Naive thymus-derived CD4-positive, alpha-beta T cell (primary cell): ENCODE measurements at places on chromosomes 7 and 10. TPM values are rescaled to one million over a fixed set of nuclear protein-coding genes. Genes with fewer than 3 reads are reported as not detected.
A peak's percentile ranks its signal among the peaks of the same experiment; 100 is the strongest.

GRCh38 chr10:860519-860918 lies 71.0 kb downstream of the LARP4B start:
- H3K27ac ChIP-seq: no peak overlapping the region
- H3K36me3 ChIP-seq: peaks cover 53% of the 10 kb centered on the region
- no peaks in the 10 kb centered on the region for H3K4me1 ChIP-seq
- H3K27me3 ChIP-seq: no peaks in the 10 kb centered on the region

DNA sequence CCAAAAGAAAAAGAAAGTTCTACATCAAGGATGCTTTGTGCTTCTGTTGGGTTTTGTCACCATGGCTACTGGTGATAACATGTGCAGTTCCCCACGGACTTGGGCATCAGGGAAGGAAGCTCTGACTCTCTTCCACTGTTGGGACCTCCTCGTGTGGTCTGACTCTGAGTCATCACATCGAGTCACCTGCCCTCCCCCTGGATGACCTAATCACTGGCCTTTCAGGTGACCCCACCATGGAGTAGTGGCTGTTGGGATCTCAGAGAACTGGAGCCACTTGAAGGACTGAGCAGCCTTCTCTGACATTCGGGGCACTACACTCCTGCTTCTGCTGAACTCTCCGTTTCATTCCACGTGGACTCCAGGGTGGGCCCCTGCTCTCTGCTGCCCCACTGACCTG lies 60.8 kb upstream of the DOCK1 start:
- no peak overlapping the region for H3K27ac ChIP-seq
- no peaks in the 10 kb centered on the region for H3K4me1 ChIP-seq
- no peak for DNase-seq
- H3K4me3 ChIP-seq: no peak overlapping the region

DNA sequence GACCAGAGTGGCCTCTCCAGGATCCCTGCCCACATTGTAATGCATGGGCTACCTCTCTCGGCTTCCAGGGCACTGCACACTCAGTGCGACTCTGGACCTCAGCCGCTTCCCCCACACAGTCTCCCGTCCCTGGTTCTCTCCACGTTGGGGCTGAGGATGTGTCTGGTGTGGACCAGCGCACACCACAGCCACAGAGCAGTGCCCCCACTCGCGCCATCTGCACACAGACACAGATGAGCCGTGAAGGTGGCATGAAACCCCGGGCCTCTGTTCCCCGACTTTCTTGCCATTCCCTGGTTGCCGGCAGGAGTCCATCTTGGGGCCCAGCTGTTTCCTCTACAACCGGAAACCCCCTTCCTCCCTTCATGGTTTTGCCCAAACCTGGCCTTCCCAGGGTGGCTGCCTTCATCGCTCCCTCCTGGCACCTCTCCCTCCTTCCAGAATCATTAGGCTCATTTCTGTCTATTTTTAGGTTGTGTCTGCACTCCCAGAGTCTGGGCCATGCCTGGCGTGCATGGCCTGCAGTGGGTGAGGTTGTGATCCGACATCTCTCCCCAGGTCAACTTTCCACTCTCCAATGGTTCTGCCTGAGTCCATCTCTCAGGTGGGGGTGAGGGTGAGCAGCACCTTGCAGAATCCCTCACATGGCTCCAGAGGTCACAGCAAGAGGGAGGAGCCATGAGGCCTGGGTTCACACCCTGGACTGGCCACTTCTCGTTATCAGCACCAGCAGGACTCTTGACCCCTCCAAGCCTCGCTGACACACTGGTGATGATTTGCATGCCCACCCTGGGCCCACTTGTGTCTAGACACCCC lies 10.1 kb downstream of the RASGEF1A start:
- no peaks in the 10 kb centered on the region for H3K27me3 ChIP-seq
- peaks cover 26% of the 10 kb centered on the region for H3K4me1 ChIP-seq
- no peak for DNase-seq

DNA sequence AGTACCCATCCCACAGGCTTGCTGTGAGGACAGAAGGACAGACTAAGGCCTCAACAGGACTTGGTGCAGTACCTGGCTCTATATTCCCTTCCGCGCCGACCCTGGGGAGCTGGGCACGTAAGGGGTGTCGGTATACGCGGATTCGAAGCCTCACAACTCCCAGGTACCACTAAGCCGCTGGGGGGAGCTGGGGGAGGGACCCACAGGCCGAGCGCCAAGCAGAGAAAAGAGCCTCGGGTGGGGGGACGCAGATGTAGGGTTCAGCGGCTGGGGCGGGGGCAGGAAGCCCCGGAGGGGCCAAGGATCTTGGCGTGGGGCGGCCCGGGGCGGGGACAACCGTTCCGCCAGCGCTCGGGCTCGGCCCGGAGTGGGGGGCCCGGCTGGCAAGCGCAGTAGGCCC lies 126.4 kb upstream of the ZNF746 start:
- H3K4me3 ChIP-seq: peak overlapping the region; percentile 88
- peaks cover 19% of the 10 kb centered on the region for H3K4me1 ChIP-seq
- peak overlapping the region; percentile 80 for H3K27ac ChIP-seq
- peak; percentile 64 for DNase-seq
- peaks cover 23% of the 10 kb centered on the region for H3K36me3 ChIP-seq

DNA sequence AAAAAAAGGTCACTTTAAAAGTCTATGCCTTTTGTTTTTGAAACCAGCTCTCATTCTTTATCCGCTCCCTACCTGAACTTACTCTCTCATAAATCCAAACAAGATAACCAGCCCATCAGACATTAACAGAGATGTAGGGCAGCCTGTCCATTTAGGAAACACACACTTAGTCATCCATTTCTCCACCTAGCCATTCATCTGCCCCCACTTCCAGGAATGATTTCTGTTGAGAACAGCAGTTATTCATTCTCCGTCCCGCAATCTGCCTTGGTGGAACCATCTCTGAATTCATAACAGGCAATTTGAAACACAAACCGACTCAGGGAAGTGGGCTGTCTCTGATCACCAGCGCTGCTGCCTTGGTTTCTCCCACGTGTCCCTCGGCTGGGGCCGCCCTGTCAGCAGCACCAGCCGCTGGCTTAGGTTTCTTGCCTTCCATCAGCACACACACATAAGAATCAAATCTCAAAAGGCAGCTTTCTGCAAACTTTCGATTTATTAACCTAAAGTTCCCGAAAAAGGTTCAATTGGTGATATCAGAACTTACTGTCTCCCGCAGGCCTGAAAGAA lies 528.2 kb upstream of the NRP1 start:
- no peaks in the 10 kb centered on the region for H3K36me3 ChIP-seq
- DNase-seq: no peak
- no peak overlapping the region for H3K4me3 ChIP-seq

- no peaks in the 10 kb centered on the region for H3K27me3 ChIP-seq
- H3K36me3 ChIP-seq: no peaks in the 10 kb centered on the region
- H3K4me1 ChIP-seq: no peaks in the 10 kb centered on the region
- no peak overlapping the region for H3K27ac ChIP-seq
- no peak overlapping the region for H3K4me3 ChIP-seq
- DNase-seq: no peak
These were observed 3.5 kb downstream of the DOCK1 start for GRCh38 chr10:126908729-126909128.

DNA sequence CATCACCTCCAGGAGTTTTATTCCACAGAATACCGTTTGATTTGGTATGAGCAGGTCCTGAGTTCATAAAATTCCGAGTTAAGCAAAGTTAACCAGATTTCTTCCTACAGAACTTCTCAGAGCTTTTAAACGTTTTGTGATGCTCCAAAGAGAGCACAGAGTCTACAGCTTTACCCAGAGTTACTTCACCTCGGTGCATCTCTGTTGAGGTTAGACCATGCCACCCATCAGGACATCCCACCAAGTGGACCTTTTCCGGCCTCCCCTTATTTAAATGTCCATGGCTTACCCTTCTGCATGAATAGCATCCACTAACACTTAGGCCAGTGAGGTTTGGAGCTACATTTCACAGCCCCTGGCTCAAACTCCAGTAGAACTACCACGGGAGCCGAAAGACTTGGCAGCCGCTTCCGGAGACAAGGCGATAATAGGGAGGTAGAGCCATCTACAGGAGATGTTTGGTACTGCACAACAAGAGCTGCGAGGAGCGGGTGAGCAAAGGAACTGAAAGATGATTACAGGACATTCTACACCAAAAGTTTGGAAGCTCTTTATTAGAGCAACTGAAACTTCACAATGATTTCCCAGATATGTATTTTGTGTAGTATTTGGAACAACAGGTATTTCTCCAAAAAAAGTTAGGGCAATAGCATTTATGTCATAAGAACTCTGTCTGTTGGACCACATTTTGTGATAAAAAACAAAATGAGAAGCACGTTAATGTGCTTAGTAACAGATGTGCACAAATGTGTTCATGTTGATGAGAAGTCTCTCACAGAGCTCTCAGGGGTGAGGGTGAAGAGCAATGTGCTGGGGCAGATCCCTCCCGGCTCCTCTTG lies 174.7 kb downstream of the HERPUD2 start:
- H3K27me3 ChIP-seq: no peaks in the 10 kb centered on the region
- no peak overlapping the region for H3K27ac ChIP-seq
- H3K4me1 ChIP-seq: no peaks in the 10 kb centered on the region
- no peaks in the 10 kb centered on the region for H3K36me3 ChIP-seq

GRCh38 chr7:79495544-79496272 lies 42.2 kb upstream of the MAGI2 start:
- no peaks in the 10 kb centered on the region for H3K36me3 ChIP-seq
- DNase-seq: no peak
- no peaks in the 10 kb centered on the region for H3K4me1 ChIP-seq
- no peak overlapping the region for H3K4me3 ChIP-seq

DNA sequence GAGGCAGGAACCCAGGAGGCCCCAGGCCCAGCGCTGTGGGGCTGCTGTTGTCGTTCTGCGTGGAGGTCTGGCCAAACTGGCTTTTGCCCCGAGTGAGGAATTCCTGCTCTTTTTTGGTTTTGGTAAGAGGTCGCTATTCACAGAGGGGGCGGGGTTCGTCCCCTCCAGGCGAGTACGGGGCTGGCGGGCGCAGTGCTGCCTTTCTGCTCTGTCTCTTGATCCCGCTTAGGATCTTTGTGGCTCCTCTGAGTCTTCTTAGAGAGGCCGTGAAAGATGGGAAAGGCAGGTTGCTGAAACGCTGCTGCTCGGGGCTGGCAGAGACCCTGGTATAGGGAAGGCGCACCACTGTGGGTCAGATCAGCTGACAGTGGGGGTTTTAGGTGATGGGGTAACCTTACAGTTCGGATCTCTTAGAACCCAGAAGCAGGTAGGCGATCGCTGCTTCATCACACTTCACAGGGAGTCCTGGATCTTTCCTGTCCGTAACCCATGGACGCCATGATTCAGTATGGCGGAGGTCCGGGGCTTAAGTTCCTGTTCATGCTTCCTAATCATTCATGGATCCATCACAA lies 136.7 kb downstream of the KIF20B start:
- no peaks in the 10 kb centered on the region for H3K27me3 ChIP-seq
- H3K4me3 ChIP-seq: peak overlapping the region; percentile 57
- no peak for DNase-seq

DNA sequence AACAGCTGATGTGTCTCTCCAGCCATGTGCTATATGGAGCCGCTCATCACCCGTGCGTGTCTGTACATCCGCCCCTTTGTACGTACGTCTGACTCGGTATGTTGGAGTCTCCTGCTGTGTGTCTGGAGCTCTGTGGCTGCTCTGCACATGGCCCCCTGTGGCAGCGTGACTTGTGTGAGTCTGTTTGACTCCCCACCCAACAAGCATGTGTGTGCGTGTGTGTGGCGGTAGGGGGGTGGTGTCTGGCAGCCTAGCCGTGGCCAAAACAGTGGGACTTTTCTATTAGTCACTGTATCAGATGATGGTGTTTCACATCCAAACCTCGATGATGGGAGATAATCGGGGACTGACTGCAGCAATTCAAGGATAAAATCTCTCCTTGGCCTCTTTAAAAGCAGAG lies 94.1 kb downstream of the COL13A1 start:
- no peaks in the 10 kb centered on the region for H3K27me3 ChIP-seq
- H3K4me1 ChIP-seq: no peaks in the 10 kb centered on the region
- H3K4me3 ChIP-seq: no peak overlapping the region
- no peak overlapping the region for H3K27ac ChIP-seq
- DNase-seq: no peak

- no peaks in the 10 kb centered on the region for H3K4me1 ChIP-seq
- peak within 1 kb of the TSS; percentile 41 for H3K4me3 ChIP-seq
- H3K27ac ChIP-seq: peak within 1 kb of the TSS; percentile 39
- peak; percentile 70 for DNase-seq
- H3K36me3 ChIP-seq: no peaks in the 10 kb centered on the region
These were observed at the start of gene BAIAP2L1 for GRCh38 chr7:98400542-98401340. Gene BAIAP2L1, minus strand, starts transcription at chr7:98401090. Its CDS starts 238 bp downstream, at chr7:98400852.

- H3K36me3 ChIP-seq: no peaks in the 10 kb centered on the region
- H3K4me1 ChIP-seq: no peaks in the 10 kb centered on the region
- no peak overlapping the region for H3K27ac ChIP-seq
These were observed 96.3 kb downstream of the CDK14 start for GRCh38 chr7:90692396-90692795.

- no peaks in the 10 kb centered on the region for H3K4me1 ChIP-seq
- no peak for DNase-seq
- H3K27me3 ChIP-seq: no peaks in the 10 kb centered on the region
- no peaks in the 10 kb centered on the region for H3K36me3 ChIP-seq
- no peak overlapping the region for H3K27ac ChIP-seq
- H3K4me3 ChIP-seq: no peak overlapping the region
These were observed 17.5 kb upstream of the ENO4 start for GRCh38 chr10:116831790-116832189.

DNA sequence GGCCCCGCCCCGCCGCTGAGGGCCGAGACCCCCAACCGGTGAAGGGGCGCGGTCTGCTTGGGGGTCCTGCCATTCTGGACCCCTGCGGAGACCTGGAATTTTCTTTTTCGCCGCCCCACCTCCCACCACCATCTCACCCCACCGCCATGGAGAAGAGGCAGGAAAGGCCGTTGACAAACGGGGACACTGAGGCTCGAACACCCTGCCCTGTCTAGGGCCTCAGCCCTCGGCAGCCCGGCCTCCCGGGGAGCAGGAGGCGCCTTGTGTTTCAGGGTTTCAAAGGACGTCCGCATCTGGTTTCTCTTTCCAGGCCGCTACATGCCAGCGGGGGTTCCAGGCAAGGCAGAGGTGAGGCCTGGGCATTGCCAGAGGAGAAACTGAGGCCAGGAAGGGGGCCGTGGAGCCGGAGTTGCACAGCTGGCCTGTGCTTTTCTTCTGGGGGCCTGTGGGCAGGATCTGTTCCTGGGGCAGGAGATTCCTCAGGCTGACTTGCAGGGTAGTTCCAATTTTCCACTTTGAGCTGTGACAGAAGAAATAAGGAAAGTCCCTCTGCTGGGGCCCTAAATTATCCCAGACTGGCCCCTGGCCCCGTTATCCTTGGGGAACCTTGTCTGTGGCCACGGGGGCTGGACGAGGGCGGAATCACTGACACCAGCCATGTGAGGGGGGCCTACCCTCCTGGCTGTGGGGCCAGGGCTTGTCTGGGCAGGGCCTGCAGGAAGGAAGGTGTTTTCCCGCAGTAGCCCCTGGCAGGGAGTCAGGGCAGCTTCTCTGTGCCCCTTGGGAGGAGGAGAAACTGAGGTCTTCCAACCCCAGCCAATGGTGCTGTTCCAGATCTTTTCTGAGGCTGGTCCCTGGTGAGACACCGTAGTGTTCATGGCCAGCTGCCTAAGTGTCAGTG lies 900 bp upstream of the MICALL2 start:
- peak overlapping the region; percentile 50 for H3K4me3 ChIP-seq
- DNase-seq: no peak

The AKR1B15 gene
- not detected for total RNA-seq

The IGF2BP3 gene
- total RNA-seq: 1.8 TPM

The IDI2 gene
- not detected for total RNA-seq

The AMZ1 gene
- 0.05 and 0.07 TPM in 2 replicates for total RNA-seq

The NANOS1 gene
- 0.45 TPM for total RNA-seq

The SPDYE2B gene
- not detected for total RNA-seq

The SLC18A2 gene
- not detected for total RNA-seq

The OR2A5 gene
- total RNA-seq: not detected

The CLDN4 gene
- total RNA-seq: 0.24 TPM

The SPDYE5 gene
- total RNA-seq: 0.57 TPM
